T-helper 17 cell (primary cell): ENCODE measurements at places on chromosomes 6 and 20.

DNA sequence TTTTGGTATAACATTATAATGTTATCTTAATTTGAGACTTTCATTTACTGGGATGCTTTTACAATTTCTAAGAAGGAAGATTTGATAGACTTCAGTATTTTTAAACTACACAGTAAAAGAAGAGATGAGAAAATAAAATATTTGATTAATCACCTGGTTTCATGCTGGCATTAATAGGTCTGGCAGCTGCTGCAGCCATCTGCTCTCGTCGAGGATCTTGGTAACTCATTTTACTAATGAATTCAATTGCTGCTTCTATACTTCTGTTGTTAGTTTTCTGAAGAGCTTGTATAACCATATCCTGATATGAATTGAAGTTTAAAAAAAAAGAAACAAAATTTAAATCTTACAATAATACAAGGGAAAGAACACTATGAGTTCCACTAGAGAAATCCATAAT is 23.0 kb downstream of the LATS1 start:
- no peak for DNase-seq

GRCh38 chr6:126720304-126720703 is 380.4 kb downstream of the CENPW start:
- DNase-seq: no peak

GRCh38 chr6:128836761-128837160 is 46.2 kb upstream of the LAMA2 start:
- no peak for DNase-seq

GRCh38 chr6:56764081-56764566 is 121.4 kb upstream of the DST start:
- DNase-seq: no peak

- no peak for DNase-seq
These were observed 91.7 kb downstream of the FOXO3 start for GRCh38 chr6:108652375-108652774.
